ENCODE measurements at places on chromosomes 16 and 17. TPM values are rescaled to one million over a fixed set of nuclear protein-coding genes. Genes with fewer than 3 reads are reported as not detected.
A peak's percentile ranks its signal among the peaks of the same experiment; 100 is the strongest.

DNA sequence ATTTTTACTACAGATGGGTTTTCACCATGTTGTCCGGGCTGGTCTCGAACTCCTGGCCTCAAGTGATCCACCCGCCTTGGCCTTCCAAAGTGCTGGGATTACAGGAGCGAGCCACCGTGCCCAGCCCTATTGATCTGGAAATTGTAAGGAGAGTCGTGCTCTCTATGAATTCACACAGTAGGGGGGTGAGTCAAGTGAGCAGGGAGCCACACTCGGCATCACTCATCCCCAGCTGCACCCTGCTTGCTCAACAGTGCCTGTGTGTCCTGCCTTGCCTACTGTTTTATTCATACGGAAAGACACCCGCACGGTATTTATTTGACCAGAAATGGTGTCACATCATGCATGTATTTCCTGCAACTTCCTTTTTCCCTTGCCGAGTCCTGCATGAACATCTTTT lies 157.2 kb upstream of the FOXF1 start:
- no peak for DNase-seq

- DNase-seq: no peak
Measured at GRCh38 chr17:77054936-77055335, 85.8 kb upstream of the SEC14L1 start.

- DNase-seq: peak; percentile 88
Measured at GRCh38 chr16:424033-424622, 1.3 kb upstream of the RAB11FIP3 start.

DNA sequence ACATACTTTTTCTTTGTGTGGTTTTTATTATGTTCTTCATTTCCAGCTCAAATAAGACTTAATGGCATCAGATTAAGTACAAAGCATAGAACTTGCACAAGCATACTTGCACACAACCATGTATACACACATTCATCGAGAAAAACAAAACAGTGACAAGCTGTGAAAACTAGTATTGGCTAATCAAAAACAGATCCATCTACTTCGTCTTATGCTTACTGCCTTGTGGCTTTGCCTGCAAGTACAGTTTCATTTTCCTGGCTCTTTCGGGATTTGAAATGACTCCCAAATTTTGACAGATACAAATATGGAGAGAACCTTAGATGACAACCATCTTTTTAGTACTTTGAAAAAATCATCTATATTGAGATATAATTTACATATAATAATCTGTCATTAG lies 338.3 kb downstream of the BCAS3 start:
- DNase-seq: no peak

KIF19 gene
- total RNA-seq: 21.4 TPM

CIBAR2 gene
- total RNA-seq: not detected

GRCh38 chr16:191831-192230 lies 11.6 kb downstream of the HBQ1 start:
- DNase-seq: no peak

DNA sequence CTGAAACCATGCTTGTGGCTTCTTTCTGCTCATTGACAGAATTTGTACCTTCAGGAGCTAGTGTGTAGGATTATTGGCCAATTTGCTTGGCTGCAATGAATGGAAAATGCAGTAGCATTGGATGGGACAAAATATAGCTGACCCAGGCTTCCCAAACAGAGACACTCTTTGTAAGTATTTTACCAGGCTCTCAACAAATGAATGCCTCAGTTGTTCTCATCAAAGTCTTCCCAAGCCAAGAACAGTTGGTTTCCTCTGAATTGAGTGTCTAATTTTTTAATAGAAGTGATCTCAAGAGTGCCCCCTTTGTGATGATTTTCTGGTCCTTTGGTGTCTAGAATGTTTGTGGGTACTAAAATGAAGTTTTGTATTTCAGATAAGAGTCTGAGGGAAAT lies 140.9 kb downstream of the SHISA9 start:
- DNase-seq: no peak

FOXJ1 gene
- 0.39 TPM for total RNA-seq

DNAI2 gene
- not detected for total RNA-seq

CLEC18A gene
- not detected for total RNA-seq
